ENCODE measurements at places on chromosomes 5 and 9. TPM values are rescaled to one million over a fixed set of nuclear protein-coding genes. Genes with fewer than 3 reads are reported as not detected.

GRCh38 chr5:161094411-161094810 lies 242.4 kb upstream of the ATP10B start:
- DNase-seq: no peak
- H3K36me3 ChIP-seq: no peaks in the 10 kb centered on the region
- H3K27ac ChIP-seq: no peak overlapping the region

DNA sequence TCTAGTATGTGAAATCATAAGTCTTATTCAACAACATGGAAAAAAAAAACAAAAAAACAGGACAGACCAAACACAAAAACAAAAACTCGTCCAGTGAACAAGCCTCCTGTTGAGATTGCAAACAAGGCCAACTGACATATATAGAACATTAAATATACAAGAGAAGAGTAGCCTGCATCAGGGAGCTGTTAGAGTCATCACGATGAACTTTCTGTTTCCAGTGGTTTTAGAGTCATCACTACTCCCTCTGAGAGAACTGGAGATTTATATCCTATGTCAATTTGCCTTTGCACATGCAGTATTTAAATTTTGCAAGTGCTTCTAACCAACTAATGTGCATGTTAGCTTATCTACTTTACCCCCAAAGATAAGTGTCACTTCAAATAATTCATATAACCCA lies 9.9 kb downstream of the SNCAIP start:
- H3K27me3 ChIP-seq: no peaks in the 10 kb centered on the region
- no peak overlapping the region for H3K4me3 ChIP-seq
- H3K4me1 ChIP-seq: peaks cover 2% of the 10 kb centered on the region
- H3K27ac ChIP-seq: no peak overlapping the region

- H3K4me1 ChIP-seq: no peaks in the 10 kb centered on the region
- no peak overlapping the region for H3K4me3 ChIP-seq
Measured at GRCh38 chr5:133499895-133500294, 112.4 kb downstream of the FSTL4 start.

- H3K4me1 ChIP-seq: no peaks in the 10 kb centered on the region
- no peak overlapping the region for H3K4me3 ChIP-seq
- H3K36me3 ChIP-seq: no peaks in the 10 kb centered on the region
- no peak overlapping the region for H3K27ac ChIP-seq
- no peak for DNase-seq
- no peaks in the 10 kb centered on the region for H3K27me3 ChIP-seq
Measured at GRCh38 chr9:71675105-71675856, 93.0 kb downstream of the CEMIP2 start.

DNA sequence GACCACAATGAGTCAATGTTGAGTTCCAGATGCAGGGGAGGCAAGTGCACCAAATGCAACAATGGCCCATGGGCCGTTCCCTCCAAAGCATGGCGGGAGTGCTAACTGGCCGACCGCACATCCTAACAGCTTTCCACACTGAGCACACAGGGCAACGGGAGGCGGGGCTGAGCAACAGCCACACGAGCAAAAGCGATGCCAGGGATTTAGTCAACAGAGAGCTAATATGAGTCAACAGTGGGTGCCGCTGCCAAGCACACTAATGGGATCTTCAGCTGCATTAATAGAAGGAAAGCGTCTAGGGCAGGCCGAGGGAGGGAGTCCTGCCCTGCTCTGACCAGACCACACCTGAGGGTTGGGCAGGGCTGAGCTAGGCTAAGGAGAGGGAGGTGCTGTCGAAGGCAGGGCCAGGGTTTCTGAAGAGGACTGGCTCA lies 4.6 kb downstream of the EPB41L4B start:
- no peak overlapping the region for H3K4me3 ChIP-seq
- DNase-seq: no peak
- H3K27ac ChIP-seq: peak overlapping the region; percentile 50
- H3K4me1 ChIP-seq: peaks cover 79% of the 10 kb centered on the region

- no peaks in the 10 kb centered on the region for H3K27me3 ChIP-seq
- H3K4me1 ChIP-seq: peaks cover 3% of the 10 kb centered on the region
- H3K36me3 ChIP-seq: peaks cover 6% of the 10 kb centered on the region
- no peak for DNase-seq
Measured at GRCh38 chr5:14676320-14676719, 11.8 kb downstream of the OTULIN start.

- no peak for DNase-seq
- no peak overlapping the region for H3K27ac ChIP-seq
- H3K36me3 ChIP-seq: no peaks in the 10 kb centered on the region
- H3K4me1 ChIP-seq: no peaks in the 10 kb centered on the region
- H3K27me3 ChIP-seq: no peaks in the 10 kb centered on the region
Measured at GRCh38 chr5:147344861-147345260, 110.0 kb downstream of the STK32A start.

GRCh38 chr9:137150617-137151457 lies 11.9 kb downstream of the GRIN1 start:
- H3K36me3 ChIP-seq: peaks cover 79% of the 10 kb centered on the region
- no peaks in the 10 kb centered on the region for H3K4me1 ChIP-seq
- no peak for DNase-seq
- no peak overlapping the region for H3K27ac ChIP-seq
- peaks cover 10% of the 10 kb centered on the region for H3K27me3 ChIP-seq
- no peak overlapping the region for H3K4me3 ChIP-seq

DNA sequence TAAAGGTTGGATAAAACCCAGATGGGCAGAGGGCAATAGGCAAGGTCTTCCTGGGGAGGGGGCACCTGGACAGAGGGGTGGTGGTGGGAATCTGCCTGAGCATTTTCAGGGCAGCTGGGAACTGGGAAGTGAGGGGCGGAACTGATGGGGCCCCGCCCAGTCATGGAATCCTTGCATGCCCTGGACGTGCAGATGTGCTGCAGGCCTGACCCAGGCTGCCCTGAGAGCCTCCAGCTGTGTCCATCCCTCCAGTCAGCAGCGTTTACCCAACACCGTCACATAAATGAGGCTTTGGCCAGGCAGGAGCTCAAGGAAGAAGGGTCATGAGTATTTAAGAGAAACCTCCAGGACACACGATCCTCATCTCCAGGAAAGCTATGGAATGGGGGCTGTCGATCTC lies 70.3 kb downstream of the DAB2IP start:
- H3K36me3 ChIP-seq: peaks cover 2% of the 10 kb centered on the region
- DNase-seq: no peak
- H3K27me3 ChIP-seq: no peaks in the 10 kb centered on the region

DNA sequence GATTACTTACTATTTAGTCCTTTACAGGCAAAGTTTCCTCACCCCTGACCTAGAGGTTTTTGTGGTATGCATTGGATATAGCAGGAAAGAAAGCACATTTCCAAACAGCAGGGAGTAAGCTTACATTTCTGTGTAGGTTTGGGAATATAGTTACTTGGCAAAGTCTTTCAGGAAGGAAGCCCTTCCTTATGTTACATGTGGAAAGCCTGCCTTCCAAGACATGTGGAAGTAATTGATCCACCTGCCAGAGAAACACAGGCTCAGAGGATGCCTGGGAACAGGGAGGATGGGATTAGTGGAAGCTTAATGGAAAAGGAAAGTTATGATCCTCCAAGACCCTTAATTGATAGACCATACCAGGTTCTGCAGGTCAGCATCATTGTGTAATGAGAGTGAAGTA lies 87.3 kb upstream of the PPP1R2B start:
- H3K27ac ChIP-seq: no peak overlapping the region
- no peak for DNase-seq
- no peak overlapping the region for H3K4me3 ChIP-seq
- no peaks in the 10 kb centered on the region for H3K4me1 ChIP-seq
- no peaks in the 10 kb centered on the region for H3K36me3 ChIP-seq

PIP5KL1 gene
- polyA plus RNA-seq: 19.1 TPM

All from spinal cord (tissue), 10 donors.